ENCODE measurements at places on chromosomes 16 and 17.

- DNase-seq: no peak
Measured at GRCh38 chr16:64715624-64716023, 406.2 kb downstream of the CDH11 start.

DNA sequence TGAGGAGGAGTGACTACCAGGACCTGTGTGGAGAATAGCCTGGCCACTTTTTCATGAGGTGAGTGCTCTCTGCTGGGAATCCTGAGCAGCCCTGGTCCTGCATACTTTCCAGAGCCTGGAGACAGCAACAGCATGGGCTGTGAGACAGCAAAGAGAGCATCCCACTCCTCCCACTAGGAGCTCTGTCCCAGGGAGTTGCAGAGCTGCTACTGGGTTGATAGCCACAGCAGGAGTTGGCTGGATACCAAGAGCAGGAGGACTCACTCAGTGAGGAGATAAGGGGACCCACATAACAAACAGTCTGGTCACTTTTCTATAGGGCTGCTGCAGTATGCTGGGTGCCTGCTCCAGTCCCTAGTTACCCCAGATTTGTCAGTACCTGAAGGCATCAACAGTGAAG, 439.3 kb upstream of the CDH8 start:
- no peak for DNase-seq

DNA sequence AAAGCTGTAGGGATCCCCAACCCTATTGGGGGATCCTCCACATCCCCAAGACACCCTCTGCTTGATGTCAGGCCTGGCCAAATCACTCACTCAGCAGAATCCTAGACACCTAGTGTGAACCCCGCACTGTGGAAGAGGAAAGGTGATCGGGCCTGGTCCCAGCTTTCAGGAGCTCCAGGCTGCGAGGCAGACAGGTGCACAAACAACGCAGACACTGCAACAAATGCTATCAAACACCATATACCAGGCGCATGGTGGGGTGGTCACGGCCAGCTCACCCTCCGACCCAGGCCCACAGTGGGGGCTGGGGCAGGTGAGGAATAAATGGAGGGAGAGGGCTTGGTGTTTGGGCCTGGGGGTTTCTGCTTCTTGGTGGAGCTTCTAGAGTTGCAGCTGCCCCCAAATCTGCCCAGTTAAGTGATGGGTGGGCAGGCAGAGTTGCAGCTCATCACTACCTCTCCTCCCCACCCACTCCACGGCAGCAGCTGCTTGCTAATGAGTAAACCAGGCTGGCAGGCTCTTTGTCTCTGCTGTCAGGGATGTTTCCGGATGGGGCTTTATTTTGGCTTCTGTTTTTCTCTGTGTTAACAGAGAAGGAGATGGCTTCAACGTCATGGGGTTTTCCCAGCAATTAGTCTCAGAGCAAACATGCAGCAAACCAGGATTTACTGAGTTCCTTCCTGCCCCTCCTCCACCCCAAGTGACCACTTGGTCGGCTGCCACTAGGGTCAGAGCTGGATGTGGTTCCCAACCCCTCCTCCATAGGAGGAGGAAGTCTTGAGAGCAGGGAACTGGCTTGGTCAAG, 46.6 kb downstream of the PECAM1 start:
- DNase-seq: no peak

DNA sequence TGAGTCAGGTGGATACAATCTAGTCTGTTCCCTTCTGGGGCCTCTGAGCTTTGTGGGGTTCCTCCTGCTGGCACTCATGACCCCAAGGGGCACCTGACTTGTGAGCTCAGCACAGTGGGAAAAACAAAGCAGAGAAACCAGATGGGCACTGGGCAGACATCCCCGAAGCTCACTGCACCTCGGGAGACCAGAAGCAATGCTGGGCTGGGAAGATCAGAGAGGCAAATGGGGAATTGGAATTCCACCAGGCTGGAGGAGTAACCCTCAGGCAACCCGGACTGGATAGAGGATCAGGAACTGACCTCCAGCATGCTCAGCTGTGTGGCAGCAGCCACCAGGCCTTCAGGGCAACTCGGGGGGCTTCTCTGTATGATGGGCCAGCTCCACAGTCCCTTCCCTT, 50.3 kb downstream of the ABCC12 start:
- DNase-seq: no peak

- DNase-seq: no peak
Measured at GRCh38 chr17:964876-965275, 14.7 kb downstream of the NXN start.

DNA sequence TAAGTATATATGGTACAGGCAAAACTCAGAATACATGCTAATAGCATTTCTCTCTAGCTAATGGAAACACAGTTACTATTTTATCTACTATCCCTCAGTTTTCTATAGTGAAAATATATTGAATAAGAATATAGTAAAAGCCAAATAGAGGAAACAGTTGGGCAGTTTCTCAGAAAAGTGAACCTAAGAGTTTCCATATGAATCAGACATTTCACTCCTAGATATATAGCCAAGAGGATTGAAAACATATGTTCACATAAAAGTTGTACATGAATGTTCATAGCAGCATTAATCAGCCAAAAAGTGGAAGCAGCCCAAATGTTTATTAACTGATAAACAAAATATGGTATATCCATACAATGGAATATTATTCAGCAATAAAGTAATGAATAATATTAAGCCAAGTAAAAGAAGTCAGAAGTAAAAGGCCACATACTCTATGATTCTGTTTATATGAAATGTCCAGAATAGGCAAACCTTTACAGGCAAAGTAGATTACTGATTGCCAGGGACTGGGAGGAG, 134.6 kb downstream of the CYB561 start:
- no peak for DNase-seq

GRCh38 chr17:9432134-9432885, 143.3 kb downstream of the STX8 start:
- DNase-seq: no peak

GRCh38 chr16:24424364-24424763, 115.0 kb upstream of the RBBP6 start:
- no peak for DNase-seq

DNA sequence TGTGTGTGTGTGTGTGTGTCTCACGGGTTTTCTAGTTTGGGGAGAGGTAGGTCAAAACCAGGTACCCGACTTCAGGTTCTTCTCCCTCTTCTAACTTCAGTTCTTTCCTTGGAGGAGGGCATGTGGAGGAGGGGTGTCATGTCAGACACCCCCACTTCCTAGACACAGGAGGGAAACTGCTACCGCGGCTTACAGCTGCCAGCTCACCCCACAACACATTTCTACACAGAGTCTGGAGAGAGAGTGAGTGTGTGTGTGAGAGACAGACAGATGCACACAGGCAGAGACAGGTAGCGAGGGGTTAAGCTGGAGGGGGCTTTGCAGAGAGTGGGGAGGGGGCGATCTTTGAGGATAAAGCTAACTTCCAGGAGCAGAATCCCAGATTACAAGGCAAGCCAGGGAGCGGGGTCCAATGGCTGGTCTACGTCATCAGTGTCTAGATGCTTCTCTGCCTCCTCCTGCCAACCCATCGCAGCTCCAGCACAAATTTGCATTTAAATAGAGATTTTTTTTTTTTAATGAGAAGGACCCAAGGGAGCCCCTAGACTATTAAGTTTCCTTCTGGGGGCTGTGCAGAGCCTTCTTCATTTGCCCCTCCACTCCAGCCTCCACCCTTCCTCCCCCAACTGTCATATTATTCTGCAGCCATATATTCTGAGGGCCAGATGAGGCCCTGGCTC, 48.9 kb downstream of the MRM1 start:
- DNase-seq: no peak

- no peak for DNase-seq
Measured at GRCh38 chr17:55545806-55546205, 34.6 kb upstream of the SMIM36 start.

DNA sequence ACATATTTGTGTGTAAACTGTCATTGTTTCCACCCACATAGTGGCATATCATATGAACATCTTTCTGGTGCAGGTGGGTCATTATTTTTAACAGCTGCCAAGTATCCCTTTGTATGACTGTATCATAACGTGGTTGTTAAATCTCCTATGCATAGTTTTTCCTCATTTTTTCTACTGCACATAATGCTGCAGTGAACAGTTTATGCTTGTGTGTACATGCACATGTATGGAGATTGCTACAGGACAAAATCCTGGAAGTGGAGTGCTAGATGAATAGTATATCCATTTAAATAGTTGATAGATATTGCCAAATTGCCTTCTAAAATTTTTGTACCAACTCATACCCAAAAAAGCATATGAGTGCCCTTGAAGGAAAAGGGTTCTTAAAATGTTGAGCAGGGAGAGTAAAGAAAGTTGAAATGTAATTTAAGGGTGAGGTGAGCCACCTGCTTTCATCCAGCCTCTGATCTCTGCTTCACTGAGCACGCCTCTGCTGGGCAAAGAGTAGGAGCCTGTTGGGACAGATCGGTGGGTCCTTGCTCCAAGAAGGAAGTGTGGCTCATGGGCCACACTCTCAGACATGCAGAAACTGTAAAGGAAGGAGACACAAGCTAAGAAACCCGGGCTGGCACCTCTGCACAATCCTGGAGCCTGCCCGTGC, 55.3 kb downstream of the HLF start:
- DNase-seq: no peak

Data from cortex of kidney (tissue), 1 donor.